T-cell (primary cell): ENCODE measurements at places on chromosomes 7 and 10.
A peak's percentile ranks its signal among the peaks of the same experiment; 100 is the strongest.

DNA sequence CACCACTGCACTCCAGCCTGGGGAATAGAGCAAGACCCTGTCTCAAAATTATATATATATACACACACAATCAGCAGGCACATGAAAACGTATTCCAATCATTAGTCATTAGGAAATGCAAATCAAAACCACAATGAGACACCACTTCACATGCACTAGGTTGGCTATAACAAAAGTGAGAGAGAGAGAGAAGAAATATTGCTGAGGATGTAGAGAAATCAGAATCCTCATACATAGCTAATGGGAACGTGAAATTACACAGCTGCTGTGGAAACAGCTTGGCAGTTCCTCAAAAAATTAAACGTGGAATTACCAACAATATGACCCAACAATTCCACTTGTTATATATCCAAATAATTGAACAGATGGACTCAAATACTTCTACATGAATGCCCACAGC lies 43.3 kb upstream of the CNNM1 start:
- DNase-seq, result no peak

DNA sequence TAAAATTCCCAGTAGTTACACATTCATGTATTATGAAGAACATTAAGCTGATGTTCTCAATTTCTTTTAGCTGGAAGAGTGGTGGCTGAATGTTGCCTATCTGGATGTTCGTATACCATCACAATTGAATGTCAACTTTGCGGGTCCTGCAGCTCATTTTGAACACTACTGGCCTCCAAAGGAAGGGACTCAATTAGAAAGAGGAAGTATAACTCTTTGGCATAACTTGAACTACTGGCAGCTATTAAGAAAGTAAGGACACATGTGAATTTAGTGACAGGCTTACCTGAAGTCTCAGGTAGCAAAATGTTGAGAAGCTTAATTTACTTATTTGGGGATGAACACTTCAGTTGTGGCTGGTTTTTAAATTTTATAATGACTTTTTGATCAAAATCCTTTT lies 15.9 kb downstream of the CROT start:
- no peak for DNase-seq

- no peak for DNase-seq
Observed at GRCh38 chr7:134737566-134738345, 41.7 kb upstream of the CALD1 start.

- no peak for DNase-seq
Observed at GRCh38 chr10:124271676-124272075, 147.0 kb downstream of the OAT start.

- DNase-seq, result no peak
Observed at GRCh38 chr10:7301006-7301778, 109.6 kb downstream of the SFMBT2 start.

DNA sequence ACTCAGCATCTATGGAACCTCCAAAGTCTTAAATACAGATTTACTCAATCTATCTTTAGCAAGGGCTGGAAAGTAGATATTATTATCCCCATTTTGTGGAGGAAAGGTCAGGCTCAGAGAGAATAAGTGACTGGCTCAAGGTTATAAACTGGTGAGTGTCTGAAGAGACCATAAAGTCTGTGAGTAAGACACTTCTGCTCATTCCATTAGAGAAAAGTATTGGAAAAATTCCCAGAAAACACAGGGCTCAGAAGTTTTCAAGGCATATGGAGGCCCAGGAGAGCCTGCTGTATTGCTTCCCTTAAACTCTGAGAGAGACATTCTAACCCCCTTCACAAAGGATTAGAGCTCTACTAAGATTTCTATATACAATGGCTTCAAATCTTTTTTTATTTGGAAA lies 134.8 kb downstream of the PCDH15 start:
- DNase-seq, result no peak

DNA sequence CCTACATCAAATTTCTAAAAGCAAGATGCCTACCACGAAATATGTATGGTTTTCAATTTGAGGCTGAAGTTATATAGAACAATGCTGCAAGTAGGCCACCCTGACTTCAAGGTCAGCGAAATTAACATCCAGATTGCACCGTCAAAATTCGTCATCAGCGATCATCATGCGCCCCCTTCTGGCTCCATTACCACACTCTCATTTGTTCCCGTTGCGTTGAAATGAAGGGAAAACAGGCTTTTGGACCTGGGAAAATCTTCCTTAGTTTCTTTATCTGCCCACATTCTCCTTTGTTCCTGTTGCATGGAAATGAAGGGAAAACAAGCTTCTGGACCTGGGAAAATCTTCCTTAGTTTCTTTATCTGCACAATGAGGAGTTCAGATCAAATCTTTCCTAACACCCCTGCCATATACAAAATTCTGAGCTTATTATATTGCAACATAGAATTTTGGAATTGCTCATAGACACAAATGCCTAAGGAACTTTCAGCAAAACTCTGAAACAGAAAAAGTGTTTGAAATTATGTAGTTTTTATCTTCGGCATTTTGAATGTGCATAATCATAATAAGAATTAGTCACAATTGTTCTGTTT lies 98.2 kb upstream of the PRKCQ start:
- peak; percentile 15 for DNase-seq

- DNase-seq, result no peak
Observed at GRCh38 chr10:22475651-22476600, 130.6 kb downstream of the SPAG6 start.

DNA sequence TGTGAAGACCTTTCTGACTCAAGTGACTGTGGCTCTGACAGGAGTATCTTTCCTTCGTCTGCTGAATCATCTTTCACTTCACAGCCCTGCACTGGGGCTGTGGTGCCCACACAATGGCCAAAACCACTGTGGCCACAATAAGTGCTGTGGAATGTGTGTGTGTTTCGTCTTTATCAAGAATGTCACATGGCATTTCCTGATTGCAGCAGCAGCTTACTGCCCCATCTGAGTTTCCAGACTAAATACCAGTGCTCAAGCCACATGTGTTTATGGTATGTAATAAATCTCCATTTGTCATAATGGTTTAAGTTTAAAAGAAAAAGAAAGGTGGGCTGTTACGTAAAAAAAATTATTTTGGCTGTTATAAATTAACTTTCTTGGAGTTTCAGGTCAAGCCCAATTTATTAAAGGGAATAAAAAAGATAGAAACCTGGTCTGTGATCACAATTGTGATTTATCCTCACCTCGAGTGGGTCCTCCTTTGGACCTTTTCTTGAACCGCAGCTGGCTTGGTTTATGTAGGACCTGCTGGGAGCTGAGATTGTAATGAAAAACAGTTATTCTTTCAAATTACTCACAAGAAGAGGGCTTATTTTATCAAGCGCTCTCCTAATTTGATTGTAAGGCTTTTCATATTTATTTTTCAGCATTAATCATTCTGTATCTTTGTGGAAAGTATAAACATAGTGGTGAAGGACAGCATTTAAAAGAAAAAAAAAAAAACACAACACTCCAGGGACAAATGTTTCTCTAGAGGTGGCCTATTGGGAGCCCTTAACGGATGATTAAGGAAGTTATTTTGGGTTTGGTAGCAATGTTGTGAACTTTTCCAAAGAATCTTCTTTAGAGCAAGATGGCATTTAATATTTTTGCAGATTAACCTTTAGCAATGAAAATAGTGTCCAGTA lies 116.2 kb downstream of the LRMDA start:
- DNase-seq, result no peak

DNA sequence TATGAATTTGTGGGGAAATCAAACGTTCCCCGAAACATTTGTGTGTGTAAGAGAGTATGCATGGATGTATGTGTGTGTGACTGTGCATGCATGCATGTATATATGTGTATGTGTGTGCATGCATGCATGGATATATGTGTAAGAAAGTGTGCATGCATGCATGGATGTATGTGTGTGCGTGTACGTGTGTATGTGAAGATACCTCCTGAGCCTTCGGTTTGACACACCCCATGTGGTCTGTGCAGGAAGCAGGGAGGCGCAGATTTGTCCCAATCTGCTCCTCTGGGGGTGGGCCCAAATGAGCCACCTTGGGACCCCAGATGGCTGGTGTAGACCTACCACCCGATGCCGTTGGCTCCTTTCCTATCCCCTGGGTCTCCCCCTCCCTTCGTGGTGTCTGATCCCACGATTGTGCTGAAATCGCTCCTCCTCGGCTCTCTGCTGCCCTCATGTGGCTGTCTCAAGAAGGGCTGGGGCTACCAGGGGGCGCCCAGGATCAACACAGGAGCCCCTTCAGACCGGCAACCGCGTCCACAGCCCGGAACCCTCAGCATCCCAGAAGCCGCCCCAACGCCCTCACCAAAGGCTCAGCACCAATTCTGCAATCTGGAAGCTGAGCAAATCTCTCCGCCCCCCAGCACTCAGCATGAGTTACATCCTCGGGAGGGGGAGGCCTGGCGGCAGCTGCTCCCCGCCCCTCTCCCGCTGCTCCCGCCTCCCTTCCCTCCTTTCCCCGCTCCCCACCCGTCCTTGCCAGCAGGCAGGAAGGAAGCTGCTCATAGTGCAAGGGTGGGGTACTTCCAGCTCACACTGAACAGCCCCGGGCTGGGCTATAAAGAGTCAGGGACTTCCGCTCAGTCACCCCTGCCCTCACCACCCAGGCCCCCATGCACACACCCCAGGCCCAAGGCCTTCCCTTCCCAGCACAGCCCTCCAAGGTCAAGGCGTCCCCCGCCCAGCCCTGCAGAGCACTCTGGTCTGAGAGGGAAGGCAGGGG lies 2.3 kb upstream of the NOS3 start:
- peak; percentile 47 for DNase-seq

- no peak for DNase-seq
Observed at GRCh38 chr10:28945959-28946358, 268.6 kb downstream of the BAMBI start.

DNA sequence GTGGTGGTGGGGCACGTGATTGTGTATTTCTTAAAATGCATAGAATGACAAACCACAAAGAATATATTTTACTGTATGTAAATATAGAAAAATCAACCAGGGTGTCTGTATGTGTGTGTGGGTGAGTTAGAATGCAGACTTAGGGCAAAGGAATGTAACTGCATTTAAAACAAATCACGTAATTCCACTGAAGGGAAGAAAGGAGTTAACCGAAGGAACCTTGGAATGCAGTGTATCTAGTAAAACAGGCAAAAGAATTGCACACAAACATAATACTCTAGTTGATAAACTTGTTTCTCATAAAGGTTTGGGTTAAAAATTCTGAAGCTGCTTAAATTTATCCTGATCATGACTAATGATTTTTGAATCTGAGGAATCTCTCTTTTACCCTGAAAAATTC lies 134.9 kb downstream of the ADRA2A start:
- DNase-seq, result no peak

DNA sequence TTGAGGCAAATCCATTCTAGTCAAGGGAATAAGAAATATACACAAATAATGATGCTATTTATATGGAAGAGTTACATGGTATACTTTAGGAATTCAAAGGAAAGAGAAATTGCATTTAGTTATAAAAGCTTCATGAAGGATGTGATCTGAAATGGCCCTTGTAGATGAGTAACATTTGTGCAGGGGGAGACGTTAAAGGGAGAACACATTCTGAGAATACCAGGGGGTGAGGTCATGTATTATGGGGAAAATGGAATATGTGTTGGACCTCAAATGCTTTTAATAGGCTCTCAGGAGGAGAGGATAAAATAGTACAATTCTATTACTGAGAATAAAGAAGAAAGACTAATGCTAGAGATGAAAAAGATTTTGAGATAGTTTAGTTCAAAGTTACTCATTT lies 122.5 kb upstream of the NOBOX start:
- DNase-seq, result no peak
